Head of caudate nucleus (tissue), 42 donors: ENCODE measurements at places on chromosomes 3 and 15.

DNA sequence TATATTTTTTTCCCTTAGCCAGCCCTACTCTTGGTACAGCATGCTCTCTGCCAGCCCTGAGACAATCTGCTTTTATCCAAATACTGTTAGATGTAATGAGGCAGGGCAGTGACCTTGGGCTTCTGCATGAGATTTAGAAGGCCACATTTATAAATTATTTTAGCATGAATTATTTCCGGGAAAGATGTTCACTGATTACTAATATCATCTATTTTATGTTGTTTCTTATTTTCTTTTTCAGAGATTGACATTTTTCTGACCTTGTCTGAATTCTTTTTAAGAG lies 23.1 kb downstream of the CRTC3 start:
- DNase-seq: no peak

- no peak for DNase-seq
Observed at GRCh38 chr3:8882171-8882593, 81.1 kb downstream of the RAD18 start.

GRCh38 chr3:39850716-39851032 lies 41.3 kb downstream of the MYRIP start:
- no peak for DNase-seq

DNA sequence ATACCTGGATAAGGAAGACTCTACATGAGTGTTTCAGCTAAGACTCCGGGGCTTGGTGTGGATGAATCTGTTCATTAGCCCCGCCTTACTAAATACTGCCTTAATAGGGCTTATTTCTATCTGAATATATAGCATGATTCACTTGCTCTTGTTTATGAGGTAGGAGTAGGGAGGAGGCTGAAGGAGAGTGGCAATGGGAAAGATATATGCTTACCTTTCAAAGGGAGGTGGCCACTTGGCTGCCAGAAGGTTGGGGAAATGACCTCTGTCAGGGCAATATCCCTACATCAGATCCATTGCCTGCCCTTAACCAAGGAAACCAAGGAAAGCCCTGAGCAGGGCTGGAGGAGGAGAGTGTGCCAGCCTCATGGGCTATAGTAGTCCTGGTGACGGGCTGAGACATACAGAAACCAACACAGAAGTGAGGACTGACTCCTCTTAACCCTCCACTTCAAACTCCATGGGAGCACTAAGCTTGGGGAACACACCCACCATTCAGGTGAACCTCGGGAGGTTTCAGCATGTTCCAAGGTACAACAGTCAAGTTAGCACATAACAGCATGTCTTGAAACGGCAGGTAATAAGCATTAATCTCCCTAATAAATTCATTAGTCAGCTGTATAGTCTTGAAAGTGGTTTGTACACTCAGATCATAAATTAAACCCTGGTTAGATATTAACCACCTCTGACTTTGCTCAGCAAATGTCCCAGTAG lies 80.1 kb downstream of the EOMES start:
- DNase-seq: no peak

DNA sequence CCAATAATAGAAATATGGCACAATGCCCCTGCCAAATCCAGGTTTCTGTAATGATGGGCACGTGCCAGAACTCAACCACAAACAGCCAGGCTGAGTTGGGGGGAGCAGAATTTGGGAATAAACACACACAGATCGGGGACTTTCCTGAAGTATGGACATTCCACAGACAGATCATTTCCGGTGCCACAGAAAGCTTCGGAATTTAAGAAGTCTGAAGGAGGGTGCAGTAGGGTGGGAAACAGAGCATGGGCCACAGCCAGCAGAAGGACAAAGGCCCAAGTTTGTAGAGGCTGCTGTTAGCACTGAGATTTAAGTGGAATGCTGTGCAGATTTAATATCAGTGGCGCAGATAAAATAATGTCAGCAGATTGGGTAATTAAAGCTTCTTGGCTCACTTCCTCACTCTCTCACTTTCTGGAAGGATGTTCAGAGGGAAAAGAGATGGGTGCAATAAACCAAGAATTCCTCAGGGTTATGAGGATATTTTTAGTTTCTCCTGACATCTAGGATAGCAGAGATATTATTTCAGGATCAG lies 67.4 kb downstream of the MYLK start:
- DNase-seq: no peak

DNA sequence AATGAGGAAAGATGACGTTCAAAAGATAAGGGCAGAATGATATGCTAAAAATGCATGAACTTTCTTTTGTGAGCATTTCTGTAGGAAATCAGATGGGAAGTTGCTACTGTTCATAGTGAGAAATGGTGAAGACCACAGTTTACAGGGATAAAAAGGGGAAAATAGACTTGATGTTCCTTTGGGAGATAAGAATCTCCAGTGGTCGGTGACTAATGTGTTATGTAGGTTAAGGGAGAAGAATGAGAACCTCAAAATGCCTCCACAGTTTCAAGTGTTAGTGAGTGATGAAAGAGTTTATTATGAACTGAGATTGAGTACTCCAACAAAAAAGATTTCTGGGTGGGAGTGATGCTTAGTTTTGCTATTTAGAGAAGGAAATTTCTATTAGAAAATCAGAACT lies 247.2 kb downstream of the LSAMP start:
- DNase-seq: no peak

- peak; percentile 18 for DNase-seq
Observed at GRCh38 chr3:49295489-49296058, 18.5 kb upstream of the C3orf62 start.

DNA sequence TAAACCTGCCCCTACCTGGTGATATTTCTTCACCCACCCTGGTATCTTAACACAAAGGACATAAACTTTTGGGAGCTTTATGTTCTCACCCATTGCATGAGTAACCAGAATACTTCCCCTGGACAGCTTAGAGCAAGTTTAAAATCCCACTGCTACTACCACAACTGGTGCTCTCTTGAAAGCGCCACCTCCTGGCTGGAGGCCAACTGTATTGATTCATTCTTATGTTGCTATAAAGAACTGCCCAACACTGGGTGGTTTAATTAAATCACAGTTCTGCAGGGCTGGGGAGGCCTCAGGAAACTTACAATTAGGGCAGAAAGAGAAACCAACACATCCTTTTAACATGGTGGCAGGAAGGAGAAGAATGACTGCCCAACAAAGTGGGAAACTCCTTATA lies 592.4 kb downstream of the EPHA3 start:
- DNase-seq: no peak

DNA sequence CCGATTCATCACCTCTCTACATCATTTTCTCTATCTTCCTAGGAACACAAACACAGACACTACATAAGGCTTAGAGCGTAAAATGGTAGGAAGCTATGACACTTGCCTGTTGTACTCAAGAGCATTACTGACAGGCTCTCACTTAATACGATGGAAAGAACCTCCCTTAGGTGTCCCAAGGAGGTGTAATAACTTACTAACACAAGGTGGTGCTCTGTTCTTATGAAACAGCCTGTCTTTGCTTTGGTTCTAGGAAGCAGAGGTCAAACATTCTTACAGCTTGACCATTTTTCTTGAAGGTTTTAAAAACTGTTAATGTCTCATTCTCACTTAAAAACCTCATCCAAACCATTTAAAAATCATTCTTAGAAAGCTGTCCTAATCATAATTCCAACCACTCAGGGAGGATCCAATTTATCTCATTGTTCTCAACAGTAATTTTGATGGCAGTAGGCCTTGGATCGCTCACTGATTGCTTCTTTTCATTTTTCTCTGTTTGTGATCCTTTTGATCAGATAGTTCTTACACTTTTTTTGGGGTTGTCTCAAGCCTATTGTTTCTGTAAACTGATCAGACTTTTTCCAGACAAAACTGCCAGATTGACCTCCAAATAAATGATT lies 317.8 kb upstream of the AGTR1 start:
- no peak for DNase-seq

- DNase-seq: no peak
Observed at GRCh38 chr3:151559736-151560135, 98.9 kb upstream of the IGSF10 start.

- no peak for DNase-seq
Observed at GRCh38 chr3:117165601-117166051, 456.0 kb downstream of the TUSC7 start.

DNA sequence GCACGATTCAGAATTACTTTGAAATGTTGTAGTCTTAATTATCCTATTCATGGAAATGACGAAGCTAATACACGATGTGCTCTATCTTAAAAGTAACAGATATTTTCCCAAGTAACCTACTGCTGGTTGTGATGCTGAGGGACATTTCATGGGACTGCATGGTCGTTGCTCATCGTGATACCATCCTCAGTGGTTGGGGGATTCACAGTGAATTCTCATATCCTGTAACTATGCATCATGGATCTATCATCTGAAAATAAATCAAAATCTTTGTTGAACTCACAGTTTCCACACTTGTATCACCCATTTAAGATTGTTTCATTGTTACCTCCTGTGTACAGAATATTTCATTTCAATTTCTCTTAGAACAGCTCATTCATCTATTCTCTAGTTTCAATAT lies 84.7 kb downstream of the OPA1 start:
- no peak for DNase-seq

DNA sequence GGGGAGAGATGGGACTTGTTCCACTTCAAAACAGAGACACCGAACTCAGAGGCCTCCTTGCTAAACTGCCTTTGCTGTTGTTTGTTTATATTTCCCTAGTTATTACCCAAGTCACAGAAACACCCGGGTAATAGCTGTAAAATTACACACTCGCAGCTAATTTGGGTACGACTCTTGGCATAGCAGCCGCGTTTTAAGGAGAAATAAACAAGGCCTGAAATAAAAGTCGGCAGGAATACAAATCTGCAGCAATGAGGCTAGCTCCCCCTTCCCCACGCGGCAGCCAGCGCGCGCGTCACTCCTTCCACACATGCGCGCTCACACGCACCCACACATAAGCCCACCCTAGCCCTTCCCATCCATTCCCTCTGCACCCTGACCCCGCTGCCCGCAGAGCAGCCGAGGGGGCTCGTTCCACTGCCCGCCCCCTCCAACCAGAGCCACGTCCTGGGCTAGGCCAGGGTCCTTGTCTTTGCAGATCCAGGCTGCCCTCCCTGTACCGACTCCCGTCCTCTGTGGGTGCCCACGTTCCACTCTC lies 67.3 kb downstream of the LINGO1 start:
- no peak for DNase-seq

DNA sequence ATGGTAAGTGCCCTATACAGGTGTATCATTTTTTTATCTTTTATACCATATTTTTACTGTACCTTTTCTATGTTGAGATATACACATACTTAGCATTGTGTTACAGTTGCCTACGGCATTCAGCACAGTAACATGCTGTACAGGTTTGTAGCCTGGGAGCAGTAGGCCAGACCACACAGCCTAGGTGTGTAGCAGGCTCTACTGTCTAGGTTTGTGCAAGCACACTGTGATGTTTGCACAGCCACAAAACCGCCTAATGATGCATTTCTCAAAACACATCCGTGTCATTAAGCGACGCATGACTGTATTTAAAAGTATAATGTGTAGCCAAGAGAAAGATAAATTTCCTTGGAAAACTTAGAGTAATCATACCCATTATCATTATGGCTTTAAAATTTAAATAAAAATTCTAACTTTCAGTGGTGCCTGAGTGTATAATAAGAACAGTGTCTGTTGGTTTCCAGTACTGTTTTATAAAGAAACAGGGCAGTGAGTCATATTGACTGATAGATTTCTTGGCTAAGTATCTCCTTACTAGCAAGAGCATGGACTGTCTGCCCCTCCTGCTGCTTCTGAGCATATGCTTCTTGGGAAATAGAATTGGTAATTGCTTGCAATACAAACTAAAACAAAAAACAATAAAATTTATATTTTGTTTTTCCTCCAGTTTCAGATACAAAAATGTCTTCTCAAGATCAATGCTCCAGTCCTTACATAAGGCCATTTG lies 18.3 kb downstream of the CALML4 start:
- no peak for DNase-seq

GRCh38 chr15:79677241-79677640 lies 219.6 kb downstream of the MTHFS start:
- no peak for DNase-seq

DNA sequence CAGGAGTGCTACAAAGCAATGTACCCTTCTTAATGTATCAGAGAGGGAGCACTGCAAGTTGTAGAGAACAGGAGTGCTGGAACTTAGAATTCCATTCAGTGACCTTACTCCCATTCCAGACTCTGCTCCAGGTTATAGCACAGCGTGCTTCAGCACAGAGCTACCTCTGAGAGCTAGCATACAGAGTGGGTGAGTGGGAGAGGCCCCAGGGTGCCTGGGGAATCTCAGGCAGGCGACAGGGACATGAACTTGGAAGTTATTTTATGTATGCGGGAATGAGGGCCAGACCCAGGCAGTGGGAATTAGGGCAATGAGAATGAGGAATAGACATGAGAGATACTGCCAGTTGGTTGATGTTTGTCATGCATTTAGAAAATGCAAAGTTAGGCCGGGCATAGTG lies 3.7 kb upstream of the KNG1 start:
- no peak for DNase-seq

- DNase-seq: no peak
Observed at GRCh38 chr3:124409650-124410275, 320.5 kb upstream of the UMPS start.

GRCh38 chr15:58770519-58770856 lies 614 bp upstream of the MINDY2 start:
- no peak for DNase-seq

- no peak for DNase-seq
Observed at GRCh38 chr15:79635149-79635771, 203.1 kb downstream of the MINAR1 start.

DNA sequence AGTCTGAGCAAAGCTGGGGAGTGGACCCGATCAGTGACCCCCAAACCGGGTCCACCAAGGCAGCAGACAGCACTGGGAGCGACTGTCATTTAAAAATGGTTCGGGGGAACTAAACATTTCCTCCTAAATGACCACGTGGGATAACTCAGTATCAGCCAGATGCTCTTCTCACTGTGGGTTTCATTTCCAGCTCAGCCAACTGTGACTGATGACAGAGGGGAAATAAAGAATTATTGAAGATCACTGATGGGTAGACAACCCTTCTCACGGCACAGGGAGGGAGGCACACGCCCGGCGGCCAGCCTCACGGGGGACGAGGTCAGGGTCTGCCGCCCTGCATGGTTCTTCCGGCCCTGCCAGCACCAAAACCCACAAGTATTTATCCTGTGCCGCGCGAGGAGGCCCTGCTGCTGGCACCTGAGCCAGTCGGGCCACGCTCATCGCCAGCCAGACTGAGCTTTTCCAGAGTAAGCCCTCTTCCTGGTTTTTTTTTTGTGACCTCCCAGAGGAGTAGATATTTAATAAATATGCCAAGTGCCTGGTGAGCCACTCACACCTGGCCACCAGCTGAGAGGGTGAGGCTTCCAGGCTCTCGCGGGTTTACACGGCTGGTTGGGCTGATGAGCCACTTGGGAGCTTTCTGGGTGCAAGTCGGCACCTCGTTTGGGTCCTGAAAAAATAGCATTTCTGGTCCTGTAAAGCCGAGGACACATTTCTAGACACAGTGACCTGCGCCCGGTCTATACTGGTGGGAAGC lies 6.2 kb downstream of the MELTF start:
- no peak for DNase-seq
